Activated T-cell treated with anti-CD3 and anti-CD28 coated beads for 4 hours (primary cell): ENCODE measurements at places on chromosomes 1 and 21.

DNA sequence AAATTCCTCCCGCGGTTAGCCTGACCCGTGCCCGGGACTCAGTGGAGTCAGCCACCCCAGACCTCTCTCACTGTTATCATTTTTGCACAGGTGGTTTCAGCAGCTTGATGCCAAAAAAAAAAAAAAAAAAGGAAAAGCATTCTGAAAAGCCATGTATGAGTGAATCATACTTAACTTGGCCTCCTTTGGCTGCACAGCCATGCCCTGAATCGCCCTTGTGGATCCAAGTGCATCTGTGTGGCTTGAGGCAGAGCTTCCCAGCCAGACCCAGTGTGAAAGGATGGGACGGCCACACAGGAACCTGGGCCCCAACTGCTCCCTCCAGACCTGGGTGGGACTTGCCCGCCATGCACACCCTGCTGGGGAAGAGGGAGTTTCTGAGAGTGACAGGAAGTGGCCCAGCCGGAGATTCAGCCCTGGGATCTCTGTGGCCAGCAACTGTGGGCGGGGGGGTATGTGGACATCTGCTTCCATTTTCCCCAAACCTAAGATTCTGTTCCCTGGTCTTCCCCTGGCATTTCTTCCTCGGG, 8.6 kb downstream of the YBEY start:
- no peak for DNase-seq

DNA sequence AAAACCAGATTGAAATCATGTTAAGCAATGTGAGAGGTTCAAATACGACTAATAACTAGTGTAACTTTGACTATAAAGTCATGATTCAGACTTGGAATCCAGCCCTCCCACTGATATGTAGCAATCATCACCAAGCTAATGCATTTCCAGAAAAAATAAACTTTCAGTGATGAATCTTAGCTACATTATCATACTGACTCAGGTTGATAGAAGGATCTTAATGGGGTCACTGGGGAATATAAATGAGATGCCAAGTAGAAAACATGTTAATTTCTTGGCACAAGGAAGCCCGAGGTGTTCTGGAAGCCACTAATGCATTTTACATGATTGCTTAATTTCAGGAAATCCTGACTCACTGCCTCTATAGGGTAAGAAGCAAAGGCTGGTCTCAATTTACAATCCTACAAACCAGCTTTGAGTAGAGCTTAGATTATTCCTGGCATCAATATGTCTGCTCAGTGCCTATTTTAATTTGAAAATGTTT, 67.7 kb downstream of the SELENOF start:
- DNase-seq, result no peak

DNA sequence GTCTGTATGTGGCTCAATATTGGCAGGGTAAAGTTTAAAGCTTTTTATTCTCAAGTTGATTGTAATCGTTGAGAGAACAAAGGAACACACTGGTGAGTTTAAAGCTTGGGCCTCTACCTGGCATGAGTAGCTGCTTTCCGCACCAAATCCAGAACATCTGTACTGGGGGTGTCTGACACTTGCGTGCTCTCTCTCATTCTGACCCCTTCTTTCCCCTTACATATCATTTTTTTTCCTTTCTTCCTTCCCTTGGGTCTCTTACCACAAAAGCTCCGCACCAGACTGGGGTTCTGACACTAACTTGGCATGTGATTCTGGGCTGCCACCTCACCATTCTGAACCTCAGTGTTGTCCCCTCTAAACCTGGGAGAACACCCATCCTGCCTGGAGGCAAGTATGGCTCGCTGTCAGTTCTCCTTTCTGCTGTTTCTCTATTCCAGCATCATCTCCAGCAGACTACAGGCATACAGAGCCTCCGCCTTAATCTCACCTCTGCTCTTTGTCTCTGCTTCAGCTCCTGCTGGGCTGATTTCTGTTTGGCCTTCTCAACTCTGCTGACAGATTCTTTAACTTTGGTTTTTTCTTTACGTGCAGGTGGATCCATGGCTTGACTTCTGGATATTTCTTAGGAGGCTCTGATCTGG, 859 bp upstream of the ERMAP start:
- no peak for DNase-seq

- DNase-seq, result no peak
Observed at GRCh38 chr1:81554108-81554507, 246.6 kb upstream of the ADGRL2 start.

DNA sequence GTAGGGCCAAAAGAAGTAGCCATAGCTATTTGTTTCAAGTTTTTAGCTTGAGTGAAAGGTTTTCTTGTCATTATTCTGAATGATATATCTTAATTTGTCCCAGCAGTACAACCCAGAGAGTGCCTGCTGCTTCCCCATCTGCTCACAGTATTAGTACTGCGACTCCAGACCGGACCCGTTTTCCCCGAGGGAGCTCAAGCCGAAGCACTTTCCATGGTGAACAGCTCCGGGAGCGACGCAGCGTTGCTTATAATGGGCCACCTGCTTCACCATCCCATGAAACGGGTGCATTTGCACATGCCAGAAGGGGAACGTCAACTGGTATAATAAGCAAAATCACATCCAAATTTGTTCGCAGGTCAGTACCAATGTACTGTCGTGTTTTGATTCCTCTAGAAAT, 37.2 kb upstream of the C1orf115 start:
- DNase-seq, result no peak

DNA sequence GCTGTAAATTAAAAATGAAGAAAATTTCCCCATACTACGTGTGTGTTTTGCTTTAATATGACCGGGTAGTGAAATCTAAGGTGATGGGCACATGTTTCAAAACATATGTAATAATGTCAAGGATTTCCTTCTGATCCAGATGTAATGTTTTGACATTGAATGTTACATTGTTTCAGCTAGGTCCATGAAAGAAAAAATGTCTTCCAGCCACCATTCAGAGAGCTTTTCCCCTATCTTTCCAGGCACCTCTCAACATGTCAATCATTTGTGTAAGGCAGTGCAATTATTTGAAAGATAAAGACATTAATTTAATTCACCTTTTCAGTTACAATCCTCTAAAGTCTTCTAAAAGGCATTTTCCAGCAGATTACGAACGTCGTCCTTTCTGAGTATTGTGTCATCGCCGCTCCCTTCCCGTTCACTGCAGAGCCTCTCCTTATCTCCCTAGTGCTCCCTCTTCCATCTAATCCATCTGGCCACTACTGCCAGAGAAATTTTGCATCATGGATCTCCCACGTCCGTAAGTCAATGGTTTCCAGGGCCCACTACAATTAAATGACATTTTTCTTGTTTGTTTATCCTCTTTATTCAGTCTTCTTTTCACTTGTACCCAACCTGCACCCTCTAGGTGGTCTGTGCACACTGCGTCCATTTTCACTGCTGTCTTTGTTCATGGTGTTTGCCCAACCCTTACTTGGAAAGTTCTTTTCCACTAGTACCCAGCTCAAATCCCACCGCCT, 1.3 kb upstream of the VAMP3 start:
- no peak for DNase-seq

DNA sequence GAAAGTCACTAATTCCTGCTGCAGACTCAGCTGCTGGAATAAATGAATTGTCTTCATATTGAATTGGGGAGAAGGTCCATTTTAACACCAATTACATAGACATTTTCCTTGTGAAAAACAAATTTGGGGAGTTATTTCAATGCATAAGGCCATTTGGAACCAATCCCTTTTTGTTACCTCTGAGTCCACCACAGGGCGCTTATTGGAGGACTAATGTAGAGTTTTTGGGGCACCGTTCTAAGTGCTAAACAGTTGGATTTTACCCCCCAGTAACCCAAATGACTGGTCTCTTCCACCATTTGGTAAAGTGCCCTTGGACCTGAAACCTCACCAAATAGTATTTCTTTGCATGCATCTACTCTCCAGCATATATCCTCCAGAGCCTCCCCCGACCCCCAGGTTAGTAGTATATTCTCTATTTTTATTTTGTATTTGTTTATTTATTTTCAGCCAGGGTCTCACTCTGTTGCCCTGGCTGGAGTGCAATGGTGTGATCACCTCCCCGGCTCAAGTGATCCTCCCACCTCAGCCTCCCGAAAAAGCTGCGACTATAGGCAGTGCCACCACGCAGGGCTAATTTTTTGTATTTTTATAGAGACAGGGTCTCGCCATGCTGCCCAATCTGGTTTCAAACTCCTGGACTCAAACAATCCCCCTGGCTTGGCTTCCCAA, 1.6 kb downstream of the PRUNE1 start:
- no peak for DNase-seq

GRCh38 chr1:184449916-184450315, 63.1 kb downstream of the C1orf21 start:
- no peak for DNase-seq

DNA sequence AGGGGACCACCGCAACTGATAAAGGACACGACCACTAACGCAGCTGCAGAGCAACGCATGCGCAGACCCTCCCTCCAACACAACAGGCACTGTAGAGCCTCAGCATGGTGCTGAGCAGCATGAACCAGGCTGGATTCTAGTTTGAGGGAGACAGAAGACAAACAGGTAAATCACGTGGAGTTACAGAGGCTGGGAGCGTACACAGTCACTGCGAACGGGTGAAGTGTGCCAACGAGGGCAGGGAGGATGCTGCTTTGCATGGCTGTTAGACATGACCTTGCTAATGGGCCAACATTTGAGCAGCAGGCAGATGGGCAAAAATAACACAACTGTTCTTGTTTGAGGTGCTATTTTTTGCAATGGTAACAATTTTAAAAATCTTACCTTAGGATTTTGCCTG, 55.2 kb upstream of the NADK start:
- DNase-seq, result no peak

GRCh38 chr1:6577831-6578525, 1.8 kb upstream of the ZBTB48 start:
- no peak for DNase-seq

DNA sequence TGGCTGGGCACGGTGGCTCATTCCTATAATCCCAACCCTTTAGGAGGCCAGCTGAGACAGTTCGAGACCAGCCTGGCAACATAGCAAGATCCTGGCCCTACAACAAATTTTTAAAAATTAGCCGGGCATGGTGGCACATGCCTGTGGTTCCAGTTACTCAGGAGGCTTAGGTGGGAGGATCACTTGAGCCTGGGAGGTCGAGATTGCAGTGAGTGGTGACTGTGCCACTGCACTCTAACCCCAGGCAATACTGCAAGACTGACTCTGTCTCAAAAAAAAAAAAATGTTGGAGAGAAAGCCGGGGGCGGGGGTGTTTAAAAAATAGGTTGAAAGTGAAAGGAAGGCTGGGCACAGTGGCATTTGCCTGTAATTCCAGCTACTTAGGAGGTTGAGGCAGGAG, 16.5 kb downstream of the CLDN19 start:
- no peak for DNase-seq

DNA sequence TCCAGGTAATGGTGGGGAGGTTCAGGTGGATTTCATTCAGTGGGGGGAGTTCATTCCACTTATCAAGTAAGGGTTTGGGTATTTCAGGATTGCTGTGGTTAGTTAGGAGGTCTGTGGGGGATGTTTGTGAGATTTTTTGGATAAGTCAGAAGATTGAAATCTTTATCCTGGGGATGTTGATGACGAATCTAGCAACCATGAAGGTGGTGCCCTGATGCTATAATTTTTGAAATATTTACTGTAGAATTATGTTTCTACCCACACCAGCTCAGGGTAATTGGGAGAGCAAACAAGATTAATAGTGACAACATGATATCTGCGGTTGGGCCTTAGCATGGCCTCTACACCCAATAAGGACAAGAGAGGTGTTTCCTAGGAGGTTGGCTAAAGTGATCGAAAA, 28.3 kb downstream of the SUCO start:
- DNase-seq, result no peak

GRCh38 chr1:232629250-232630046, 485 bp downstream of the SIPA1L2 start:
- DNase-seq, result no peak

DNA sequence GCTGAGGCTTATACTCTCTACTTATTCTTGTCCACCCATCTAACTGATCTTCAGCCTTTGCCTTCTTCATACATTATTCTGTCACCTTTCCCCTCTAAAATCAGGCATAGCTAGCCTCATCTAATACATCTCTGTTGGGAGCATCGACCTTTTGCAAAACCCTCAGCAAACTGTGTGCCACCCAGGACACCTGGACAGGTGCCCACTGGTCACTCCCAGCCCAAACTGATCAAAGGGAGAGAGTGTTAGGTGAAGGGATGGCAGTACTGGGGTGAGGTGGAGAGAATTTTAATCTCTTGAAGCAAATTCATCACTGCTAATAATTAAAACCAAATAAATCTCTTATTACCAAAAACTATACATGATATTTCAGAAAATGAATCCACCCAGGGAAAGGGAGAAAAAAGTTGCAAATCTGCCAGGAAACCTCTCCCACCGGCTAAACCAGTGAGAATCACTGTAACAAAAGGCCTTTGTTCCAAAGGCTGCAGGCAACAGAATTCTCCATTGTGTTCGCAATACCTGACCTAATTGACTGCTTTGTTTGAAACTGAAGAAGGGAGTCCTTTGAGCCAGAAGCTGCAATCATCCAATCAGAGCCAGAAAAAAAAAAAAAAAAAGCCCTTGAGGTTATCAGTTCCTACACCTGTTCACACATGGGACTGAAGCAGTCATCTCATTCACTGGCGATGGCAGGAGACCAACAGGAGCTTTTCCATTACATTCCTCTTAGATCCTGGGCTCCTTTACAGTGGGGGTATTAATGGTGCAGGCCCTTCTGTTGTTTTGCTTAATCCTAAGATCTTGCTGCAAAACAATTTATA, 172.6 kb downstream of the APP start:
- DNase-seq, result no peak

GRCh38 chr1:56516539-56517252, 62.7 kb downstream of the PLPP3 start:
- no peak for DNase-seq

- DNase-seq, result no peak
Observed at GRCh38 chr21:46142582-46143473, 12.6 kb downstream of the FTCD start.

DNA sequence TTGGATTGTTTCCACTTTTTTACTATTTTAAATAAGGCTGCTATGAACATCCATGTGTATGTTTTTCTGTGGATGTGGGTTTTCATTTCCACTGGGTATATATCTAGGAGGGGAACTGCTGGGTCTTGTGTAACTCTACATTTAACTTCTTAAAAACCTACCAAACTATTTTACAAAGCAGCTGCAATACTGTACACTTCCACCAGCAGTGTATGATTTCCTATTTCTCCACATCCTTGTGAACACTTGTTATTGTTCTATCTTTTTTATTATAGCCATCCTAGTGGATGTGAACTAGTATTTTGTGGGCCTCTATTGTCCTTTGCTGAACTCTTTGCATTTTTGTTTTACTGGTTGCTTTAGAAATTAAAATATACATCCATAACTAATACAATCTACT, 33.4 kb downstream of the DIPK1A start:
- DNase-seq, result no peak

GRCh38 chr1:44822131-44822701, 13.9 kb downstream of the BTBD19 start:
- no peak for DNase-seq

DNA sequence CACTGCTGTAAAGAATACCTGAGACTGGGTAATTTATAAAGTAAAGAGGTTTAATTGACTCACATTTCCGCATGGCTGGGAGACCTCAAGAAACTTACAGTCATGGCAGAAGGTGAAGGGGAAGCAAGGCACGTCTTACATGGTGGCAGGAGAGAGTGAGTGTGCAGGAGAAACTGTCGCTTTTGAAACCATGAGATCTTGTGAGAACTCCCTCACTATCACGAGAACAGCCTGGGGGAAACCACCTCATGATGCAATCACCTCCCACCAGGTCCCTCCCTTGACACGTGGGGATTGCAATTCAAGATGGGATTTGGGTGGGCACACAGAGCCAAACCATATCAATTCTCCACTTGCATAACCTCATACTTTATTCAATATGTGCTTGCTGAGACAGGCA, 76.6 kb downstream of the GIPC2 start:
- no peak for DNase-seq
